Stimulated activated CD8-positive, alpha-beta memory T cell treated with anti-CD3 and anti-CD28 coated beads, Interleukin-4, amount 100 ng/mL, for 1 hour (primary cell): ENCODE measurements at places on chromosomes 13 and 19.

- no peak for DNase-seq
Observed at GRCh38 chr13:109568339-109568818, 218.0 kb downstream of the IRS2 start.

DNA sequence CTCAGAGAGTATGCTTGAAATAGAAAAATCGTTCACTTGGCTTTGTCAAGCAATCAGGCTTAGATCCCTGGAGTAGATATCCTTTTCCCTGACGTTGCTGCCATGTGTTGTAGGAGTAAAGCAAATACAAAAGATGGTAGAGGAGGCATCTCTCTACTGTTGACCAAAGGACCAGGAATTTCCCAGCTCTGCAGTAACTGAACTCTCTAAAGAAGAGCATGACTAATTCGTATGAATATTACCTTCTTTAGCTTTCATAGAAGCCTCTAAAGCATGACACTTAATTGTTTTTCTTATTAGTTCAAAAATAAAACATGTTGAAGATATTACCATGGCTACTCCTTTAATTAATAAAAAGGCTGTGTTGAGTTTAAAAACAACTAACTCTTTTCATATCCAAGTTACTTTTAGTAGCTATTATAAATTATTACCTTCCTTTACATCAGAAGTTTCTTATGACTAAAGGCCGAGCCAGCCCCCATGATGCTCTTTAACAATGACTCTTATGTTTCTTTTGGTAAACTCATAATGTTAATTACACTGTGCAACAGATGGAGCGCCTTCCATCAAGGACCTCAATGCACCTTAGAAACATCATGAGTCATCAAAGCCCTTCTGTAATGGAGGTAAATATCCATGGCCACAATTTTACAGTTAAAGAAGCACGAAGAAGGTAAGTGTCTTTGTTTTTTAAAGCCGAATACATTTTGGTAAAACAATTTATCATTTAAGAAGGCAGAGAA is 352.4 kb downstream of the KLF5 start:
- no peak for DNase-seq

- no peak for DNase-seq
Observed at GRCh38 chr13:32830336-32831031, 185.7 kb upstream of the KL start.

- no peak for DNase-seq
Observed at GRCh38 chr13:87128491-87128890, 542.7 kb upstream of the SLITRK5 start.

DNA sequence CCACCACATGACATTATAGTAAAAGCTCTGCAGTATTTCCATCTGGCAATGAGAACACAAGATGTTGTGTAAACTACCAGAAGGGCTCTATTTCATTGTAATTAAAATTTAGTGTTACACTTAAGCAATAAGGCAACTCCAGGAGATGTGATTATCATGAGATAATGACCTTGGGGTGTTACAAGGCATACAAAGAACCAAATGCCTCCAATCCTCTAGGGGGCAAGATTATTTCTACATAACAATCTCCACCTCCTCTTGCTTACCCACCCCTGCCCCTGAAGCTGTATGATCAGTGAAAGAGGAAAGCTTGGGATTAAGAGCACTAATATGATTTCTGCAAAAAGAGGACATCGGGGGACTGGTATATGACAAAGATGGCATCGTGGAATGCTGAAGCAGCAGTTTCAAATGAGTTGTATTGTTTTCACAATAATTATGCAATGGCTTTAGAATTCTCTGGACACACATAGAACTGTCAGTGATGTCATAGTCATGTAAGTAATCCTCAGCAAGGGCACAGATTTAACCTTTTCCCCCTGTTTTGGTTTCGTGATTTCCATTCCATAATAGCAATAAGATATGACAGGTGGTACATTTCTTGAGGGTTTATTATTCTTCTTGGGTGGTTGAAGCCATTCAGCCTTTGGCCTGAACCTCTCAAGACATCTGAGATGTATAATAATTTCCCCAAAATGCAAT is 295.3 kb downstream of the MZT1 start:
- DNase-seq: no peak

DNA sequence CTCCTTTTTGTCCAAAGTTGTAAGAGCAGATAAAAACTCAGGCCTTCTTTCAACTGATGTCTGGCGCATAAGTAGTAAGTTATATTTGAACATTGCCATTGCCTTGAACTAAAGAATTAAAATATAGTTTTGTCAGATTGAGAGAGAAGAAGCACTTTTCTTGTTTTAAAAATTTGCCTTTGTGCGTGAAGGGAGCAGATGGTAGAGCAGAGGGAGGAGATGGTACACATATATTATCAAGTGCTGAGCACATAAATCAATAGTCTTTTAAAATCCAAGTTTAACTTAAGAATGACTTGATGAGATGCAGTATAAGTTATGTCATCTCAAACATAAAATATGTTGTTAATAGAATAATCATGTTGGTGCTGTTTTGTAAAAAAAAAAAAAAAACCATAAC is 504.6 kb upstream of the KLHL1 start:
- no peak for DNase-seq

GRCh38 chr13:43662976-43663375 is 123.8 kb downstream of the ENOX1 start:
- DNase-seq: no peak

DNA sequence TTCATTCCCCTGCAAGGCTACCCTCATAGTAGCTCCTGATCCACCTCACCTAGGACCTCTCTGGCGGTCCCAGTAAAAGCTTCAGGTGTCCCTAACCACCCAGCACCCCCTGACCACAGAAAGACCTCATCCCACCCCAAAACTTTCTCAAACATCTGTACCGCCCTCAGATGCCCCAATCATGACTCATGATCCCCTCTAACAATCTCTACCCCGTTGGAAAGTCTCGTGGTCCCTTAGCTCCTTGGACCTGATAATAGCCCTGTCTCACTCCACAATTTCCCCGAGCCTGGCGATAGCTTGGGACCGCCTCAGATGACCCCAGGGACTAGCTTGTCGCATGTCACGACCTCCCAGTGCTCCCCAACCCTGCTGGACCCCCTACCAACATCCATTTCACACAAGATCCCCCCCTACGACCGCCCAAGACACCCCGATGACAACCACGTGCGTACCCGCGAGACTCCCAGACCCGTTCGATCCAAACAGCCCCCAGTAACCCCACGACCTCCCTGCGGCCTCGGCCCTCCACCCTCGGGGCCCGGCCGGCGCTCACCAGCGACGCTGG is 450 bp downstream of the NDUFA11 start:
- no peak for DNase-seq

- no peak for DNase-seq
Observed at GRCh38 chr19:23771761-23772674, 13.3 kb upstream of the ZNF681 start.

DNA sequence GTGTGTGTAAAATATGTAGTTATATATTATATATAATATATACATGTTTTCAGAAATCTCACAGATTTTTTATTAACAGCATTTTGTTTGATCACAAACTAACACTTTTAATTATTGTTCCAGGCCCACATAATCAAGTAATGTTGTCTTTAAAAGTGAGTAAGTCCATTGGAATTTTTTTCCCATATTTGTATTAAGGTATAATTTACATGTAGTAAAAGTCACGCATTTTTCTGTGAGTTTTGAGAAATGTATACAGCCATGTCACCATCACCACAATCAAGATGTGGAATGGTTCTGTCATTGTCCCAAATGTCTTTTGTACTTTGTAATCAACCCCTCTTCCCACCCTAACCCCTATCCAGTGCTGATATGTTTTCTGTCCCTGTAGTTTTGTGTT is 120.0 kb upstream of the RFC3 start:
- no peak for DNase-seq

GRCh38 chr13:99969919-99970650 is 1.5 kb downstream of the ZIC5 start:
- no peak for DNase-seq

DNA sequence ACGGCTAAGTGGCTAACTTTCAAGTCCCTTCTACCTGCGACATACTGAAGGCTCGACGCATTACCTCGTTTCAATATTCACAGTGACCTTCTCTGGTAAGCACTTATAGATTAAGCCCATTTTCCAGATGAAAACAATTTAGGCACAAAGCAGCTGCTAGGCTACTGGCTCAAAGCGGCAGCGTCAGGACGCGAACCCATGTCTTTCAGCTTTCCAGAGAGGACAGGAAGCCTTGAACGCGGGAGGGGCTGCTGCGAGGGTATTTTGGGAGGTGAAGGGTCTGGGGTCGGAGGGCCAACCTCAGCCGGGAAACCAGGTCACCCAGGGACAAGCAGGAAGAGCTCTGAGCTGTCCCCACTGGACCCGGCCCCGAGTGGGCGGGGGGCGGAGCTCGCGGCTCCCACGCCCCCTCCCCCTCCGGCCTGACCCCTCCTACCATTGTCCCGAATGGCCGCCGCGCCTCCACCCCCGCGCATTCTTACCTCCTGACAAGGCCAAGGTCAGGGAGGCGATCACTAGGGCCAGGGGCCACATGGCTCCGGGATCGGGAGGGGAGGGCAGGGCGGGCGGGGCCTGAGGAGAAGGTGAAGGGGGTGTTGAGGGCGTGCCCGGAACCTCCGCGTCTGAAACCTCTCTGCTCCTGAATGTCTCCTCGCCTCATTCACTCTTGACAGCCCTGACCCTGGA is at the start of gene KLK13:
TSS of gene KLK13 (minus strand) at position 559 of the 687 bp plus-strand sequence. CDS start at position 534, 25 bp downstream.
- no peak for DNase-seq

GRCh38 chr13:96581741-96582140 is 412.5 kb downstream of the OXGR1 start:
- DNase-seq: no peak

DNA sequence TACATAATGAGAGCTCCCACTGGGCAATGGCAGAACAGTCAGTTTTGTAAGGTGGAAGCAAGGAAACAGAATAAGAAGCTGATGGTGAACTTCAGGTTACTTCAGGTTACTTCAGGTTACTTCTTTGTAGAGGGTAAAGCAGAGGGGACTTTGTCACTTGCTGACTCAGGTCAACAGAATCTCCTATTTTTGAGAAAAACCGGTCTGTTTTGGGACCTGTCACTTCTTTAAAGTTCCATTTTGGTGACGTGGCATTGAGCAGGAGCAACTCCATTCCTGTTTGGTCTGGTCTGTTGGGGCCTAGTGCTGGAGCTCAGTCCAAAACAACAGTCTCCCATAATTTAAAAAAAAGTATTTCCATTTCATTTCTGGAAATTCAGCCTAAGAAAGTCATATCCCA is 29.7 kb downstream of the ATP11A start:
- no peak for DNase-seq

DNA sequence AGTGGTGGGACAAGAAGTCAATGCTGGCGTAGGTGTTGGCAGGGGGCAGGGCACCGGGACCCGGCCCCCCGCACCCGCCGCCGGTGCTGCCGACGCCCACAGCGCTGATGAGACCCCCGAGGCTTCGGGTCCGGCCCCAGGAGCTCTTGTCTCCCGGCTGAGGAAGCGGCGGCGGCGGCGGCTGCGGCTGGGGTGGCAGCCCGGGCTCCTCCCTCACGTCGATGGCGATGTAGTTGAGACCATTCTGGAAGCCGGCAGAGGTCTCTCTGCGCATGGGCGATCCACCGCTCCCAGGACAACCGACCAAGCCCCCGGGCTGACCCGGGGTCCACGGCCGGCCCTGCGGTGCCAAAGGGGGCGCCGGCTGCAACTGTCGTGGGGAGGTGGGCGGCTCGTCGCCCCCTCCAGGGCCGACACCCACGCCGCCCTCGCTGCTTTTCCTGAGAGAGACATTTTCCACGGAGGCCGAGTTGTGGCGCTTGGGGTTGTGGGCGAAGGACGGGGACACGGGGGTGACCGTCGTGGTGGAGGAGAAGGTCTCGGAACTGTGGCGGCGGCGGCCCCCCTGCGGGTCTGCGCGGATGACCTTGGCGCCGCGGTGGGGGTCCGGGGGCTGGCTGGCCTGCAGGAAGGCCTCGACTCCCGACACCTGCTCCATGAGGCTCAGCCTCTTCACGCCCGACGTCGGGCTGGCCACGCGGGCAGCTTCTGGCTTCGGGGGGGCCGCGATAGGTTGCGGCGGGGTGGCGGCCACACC is 4.1 kb downstream of the IRS2 start:
- DNase-seq: no peak

- no peak for DNase-seq
Observed at GRCh38 chr19:49425922-49426592, 869 bp downstream of the GFY start.

DNA sequence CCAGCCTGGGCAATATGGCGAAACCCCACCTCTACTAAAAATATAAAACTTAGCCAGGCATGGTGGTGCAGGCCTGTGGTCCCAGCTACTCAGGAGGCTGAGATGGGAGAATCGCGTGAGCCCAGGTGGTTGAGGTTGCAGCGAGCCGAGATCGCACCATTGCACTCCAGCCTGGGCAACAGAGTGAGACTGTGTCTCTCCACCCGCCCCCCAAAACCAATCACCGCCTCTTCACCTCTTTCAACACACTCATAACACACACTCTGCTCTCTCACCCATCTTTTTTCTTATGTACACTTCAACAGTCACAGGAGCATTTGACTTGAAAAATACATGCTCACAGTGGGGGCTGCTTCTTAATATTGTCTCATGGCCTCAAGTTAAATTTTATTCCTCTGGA is 76.8 kb downstream of the ESD start:
- DNase-seq: no peak

GRCh38 chr13:53060840-53061490 is 32.4 kb downstream of the OLFM4 start:
- DNase-seq: no peak
